ENCODE measurements at places on chromosomes 5 and 9.

DNA sequence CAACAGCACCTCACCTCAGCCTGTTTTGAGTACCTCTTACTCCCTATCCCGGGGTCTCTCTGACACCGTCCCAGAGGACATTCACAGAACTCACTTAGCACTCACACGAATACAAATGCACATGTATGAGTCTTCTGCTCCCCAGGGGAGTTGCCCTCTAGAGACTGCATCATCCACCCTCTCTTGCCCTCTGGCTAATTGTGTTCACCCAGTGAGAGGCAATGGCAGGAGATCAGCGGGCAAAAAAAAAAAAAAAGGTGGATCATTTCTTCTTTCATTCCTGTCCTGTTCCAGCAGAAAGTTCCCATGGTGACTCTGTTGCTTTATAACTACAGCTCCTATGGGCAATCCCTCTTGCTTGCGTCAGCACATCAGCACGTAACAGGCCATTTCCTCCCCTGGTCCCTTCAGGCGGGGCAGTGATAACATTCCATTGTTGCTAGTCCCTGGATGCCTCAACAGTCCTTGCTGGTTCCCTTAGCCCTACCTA is 23.5 kb upstream of the SNX2 start:
- no peak for DNase-seq

DNA sequence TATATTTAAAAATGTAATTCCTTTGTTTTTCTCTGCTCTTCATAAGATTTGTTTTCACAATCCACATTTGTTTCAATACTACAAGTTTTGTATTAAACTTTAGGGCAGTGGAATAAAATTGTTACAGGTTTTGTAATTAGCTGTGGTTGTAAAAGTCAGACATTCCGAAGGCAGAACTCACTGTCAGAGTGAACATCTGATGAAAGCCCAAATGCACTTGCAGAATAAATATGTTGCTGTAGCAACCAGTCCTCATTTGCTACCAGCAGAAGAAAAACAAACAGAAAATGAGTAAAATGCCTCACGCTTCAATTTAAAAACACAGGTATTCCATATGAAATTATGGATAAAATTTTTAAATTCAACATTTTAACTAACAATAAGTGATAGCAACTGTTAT is 740.1 kb upstream of the FAM174A start:
- DNase-seq: no peak

DNA sequence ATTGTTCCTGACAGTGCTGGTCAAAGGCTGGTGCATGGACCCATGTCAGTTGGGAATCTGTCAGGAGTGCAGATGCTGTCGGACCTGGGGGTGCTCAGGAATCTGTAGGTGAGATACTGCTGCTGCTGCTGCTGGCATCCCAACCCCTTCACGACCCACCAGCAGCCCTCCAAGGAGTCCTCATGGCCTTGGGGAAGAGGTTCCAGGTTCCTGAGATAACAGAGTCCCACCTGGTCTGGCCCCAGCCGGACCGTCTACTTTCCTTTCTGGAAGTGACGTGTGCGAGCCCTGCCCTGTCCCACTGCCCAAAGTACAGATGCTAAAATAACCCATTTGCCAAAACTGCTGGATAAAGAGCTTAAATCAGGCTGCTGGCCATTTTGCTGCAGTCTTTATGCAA is 4.3 kb downstream of the NXNL2 start:
- DNase-seq: no peak

DNA sequence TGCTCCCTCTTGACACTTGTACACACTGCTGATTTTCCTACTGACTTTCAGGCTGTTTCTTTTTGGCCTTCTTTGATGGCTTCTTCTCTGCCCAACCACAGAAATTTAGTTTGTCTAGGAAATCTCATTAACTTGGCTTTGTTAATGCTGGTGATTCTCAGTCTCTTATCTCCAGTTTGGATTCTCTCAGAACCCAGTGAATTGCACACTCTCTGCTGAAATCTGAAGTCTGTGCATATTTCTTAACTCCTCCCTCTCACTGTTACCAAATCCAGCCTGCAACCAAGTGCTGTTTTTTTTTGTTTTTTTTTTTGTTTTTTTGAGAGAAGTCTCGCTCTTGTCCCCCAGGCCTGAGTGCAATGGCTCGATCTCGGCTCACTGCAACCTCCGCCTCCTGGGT is 117.2 kb downstream of the CDC42SE2 start:
- no peak for DNase-seq
